ENCODE measurements at places on chromosomes 7 and 10. TPM values are rescaled to one million over a fixed set of nuclear protein-coding genes. Genes with fewer than 3 reads are reported as not detected.

CASP7 gene
- polyA plus RNA-seq, result 14.7 TPM

SVIL gene
- polyA plus RNA-seq, result 11.5 TPM

PNLIPRP2 gene
- not detected for polyA plus RNA-seq

DNA sequence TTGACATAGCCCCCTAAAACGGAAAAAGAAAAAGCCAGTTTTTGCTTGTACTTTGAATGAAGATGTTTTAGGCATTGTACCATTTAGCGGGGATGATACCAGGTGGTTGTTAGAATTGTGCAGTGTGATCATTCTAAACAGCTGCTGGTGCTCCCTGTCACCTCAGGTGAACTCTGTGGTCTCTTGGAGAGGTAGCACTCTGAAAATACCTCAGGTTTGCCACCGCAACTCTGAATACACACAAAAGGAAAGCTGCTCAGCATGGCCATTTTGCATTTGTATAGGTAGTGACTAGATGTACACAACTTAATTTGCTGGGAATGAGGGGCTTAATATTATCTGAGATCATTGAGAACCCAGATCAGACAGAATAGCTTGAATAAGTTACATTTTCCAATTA is 52.6 kb downstream of the PLEKHA8 start:
- no peak for DNase-seq

- DNase-seq, result no peak
Observed at GRCh38 chr10:70905071-70906021, 17.0 kb upstream of the PCBD1 start.

DNA sequence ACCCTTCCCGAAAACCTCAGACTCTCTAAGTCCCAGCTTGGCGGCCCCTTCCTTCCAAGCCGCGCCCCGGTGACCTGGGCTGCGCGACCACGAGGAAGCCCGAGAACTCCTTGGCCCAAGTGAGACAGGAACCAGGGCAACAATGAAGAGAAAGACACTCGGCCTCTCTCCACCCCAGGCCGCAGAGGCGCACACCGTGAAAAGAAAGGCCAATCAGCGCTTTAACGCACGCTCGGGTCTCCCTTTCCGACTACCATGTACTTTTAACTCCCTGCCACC is 166.4 kb upstream of the PPP1R3A start:
- DNase-seq, result no peak

GRCh38 chr10:44325157-44325556 is 59.7 kb downstream of the CXCL12 start:
- DNase-seq, result no peak

DNA sequence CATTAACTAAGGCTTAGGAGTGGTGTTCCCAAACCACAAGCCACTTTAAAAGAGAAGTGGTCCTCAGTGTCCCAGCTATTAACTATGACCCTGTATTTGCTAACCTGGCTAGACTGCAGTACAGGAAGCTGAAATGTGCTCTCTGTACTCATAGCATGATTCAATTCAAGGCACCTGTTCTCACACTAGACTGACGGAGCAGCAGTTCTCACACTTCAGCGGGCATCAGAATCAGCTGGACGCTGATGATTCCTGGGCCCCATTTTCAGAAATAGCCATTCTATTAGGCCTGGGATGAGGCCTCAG is 24.5 kb upstream of the MSRB2 start:
- DNase-seq, result no peak

GRCh38 chr10:77176232-77176631 is 461.4 kb downstream of the KCNMA1 start:
- DNase-seq, result no peak
